ENCODE measurements at places on chromosomes 7 and 10.

DNA sequence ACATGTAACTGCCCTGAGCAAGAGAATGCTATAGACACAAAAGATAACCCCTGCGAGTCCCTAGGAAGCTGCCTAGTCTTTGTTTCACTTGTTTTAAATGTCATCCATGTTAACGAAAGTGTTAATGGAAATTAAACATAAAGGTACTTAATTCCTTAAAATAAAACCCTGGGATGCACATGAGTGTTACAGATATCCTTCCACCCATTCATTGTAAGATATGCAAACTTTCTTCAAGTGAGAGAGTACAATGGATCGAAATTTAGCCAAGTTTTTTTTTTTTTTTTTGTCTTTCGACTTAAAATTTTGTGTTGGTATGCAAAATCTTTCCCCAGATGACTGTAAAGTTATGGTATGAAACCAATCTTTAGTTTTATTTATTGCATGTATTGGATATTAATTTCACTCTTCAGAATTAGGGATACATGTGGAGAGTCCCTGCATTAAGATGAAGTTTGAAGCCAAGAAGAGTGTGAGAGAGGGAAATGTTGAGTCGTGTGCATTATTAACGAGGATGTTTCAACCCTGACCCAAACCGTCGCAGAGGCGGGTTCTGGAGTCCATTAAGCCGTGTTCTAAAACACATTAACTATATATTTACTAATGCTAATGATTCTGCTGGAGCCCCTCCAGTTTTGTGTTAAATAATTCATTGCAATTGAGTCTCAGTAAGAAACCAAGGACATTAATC is 1.6 kb downstream of the CDK14 start:
- no peak for DNase-seq

- DNase-seq, result no peak
Observed at GRCh38 chr7:90817151-90817550, 221.0 kb downstream of the CDK14 start.

DNA sequence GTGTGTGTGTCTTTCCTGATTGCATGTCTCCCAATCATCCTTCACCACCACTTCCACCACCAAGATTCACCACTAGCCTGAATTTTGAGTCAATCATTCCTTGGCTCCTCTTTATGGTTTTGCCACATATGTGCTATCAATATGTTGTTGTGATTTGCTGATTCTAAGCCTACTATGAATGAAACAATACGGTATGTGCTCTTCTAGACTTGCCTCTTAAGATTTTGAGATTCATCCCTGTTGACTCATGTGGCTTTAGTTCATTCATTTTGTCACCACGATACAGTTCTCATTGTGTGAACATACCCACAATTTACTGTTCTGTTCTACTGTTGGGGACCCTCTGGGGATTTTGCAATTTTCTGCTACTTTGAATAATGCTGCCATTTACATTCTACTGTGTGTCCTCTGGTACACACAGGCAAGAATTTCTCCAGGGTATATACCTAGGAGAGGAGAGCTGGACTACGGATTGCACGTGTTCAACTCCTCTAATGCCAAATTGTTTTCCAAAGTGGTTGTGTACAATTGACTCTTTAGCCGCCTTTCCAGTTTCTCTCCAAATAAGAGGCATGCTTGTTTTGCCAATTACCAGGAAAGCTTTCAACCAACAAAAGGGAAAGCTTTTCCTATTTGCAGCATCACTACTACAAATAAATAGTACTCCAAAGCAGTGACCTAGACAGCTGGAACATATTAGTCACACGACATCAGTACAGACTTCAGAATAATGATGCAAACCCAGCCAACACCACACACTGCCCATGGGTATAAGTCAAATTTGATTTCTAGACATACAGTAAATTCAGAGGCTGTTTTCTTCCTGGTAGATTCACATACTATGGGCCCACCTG is 30.0 kb downstream of the SGMS1 start:
- no peak for DNase-seq

- no peak for DNase-seq
Observed at GRCh38 chr7:104480529-104480928, 152.1 kb downstream of the LHFPL3 start.

- no peak for DNase-seq
Observed at GRCh38 chr7:3146571-3147226, 103.0 kb upstream of the CARD11 start.

GRCh38 chr7:124840435-124840834 is 74.8 kb upstream of the GPR37 start:
- no peak for DNase-seq

DNA sequence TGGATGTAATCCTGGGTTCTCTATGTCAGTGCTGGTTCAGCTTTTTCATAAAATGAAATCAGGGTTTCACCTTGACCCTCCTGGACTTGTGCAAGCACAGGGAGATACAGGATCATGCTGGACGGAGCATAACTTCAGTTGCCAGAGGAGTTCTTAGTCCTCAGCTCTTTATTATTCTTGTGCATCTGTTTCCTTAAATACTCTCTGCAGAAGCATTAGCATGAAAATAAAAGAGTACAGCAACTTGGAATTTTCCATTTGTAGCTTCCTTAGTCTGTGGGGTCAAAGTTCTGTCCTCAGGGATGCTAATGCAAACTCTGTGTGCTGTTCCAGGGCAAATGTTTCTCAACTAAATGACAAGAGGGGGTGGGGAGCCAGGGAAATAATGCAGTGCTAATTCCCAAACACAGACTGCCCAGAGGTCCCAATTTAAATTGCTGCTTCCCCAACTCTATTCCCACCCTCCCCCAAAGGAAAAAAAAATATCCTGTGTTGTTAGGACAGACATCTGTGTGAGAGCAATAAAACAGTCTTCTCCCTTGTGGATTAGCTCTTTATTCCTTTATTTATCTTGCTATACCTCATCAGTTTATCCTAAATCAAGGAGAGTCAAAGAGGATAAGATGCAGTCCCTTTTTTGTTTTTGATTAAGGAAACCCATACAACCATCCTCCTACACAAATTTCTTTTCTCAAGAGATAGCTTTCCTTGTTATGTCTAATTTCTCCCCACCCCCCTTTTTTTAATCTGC is 905.0 kb downstream of the LRMDA start:
- no peak for DNase-seq

DNA sequence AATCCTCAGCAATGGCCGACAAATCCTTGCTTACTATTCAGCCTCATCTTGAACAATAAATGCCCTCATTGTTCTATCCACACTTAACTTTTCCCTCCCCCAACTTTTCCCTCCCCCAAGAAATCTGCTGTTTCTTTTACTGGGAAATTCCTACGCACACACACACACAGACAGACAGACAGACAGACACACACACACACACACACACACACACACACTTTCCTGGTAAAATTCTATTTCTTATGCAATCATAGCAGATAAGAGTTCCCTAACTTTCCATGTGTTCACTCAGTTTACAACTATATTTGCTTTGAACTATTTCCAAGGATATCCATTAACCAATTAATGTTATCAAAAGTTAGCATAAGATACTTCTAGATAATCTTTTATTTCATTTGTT is 52.9 kb downstream of the RELN start:
- no peak for DNase-seq

GRCh38 chr7:28348636-28349035 is 63.7 kb upstream of the CREB5 start:
- DNase-seq, result no peak

DNA sequence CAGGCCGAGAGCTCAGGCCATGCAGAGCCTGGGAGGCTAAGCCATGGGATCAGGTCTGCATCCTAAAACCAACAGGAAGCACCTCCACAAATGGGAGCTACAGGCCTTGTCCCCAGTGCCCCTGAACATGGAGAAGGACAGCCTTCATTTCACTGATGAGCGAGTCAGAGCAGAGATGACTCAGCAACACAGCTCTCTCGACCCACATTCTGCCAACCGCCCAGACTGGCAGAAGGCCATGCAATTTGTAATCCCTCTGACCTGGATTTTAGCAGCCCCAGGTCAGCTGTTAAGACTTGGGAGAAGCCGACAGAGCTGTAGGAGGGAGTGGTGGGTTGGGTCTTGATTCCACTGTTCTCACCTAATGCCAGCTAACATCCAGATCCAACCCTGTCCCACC is 25.5 kb downstream of the VOPP1 start:
- peak; percentile 61 for DNase-seq

- DNase-seq, result no peak
Observed at GRCh38 chr10:114012650-114013049, 31.0 kb upstream of the ADRB1 start.

DNA sequence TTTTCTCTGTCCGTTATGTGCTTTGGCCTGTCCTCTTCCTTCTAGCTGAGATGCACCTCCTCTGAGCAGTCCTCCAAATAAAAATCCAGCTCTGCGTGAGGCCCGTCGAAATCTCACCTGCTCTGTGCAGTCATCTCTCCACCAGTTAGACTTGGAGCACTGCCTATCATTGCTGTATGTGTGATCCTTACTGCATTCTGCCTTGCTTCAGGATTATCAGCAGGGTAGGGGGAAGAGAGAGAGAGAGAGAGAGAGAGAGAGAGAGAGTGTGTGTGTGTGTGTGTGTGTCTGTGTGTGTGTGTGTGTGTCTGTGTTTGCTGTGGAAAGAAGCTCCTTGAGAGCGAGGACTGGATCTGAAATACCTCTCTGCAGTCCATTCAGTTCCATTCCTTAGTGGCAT is 129.4 kb downstream of the CCNY start:
- no peak for DNase-seq

DNA sequence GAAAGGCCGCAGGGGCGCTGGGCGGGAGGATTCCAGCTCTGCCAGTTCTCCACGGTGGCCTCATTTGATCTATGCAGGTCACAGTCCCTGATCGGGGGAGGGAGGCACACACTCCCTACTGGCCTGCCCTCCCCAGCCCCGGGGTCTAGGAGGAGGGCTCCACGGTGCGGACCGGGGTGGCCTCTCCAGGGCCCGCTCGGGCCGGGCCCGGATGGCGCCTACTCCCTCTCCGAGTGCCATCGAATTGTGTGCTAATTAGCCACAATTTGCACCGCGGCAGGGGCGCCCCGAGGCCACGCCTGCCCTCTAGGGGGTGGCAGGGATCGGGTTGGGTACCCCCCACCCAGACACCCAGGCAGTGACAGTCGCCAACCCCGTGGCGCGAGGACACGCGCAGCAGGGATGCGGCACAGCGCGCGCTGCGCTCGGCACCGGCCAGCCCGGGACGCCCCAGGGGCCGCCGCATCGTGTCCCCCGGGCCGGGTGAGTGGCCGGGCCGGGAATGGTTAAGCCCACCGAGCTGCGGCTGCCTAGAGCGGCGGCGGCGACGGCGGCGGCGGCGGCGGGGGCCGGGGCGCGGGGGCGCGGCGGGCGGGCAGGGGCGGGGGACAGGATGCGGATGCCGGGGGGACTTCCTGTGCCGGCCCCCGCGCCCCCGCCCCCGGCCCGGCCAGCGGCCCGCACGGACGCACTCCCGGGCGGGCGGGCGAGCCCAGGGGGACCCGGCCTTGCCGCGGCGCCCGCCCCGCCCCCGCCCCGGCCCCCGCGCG is at the start of gene ZNF853:
Gene ZNF853, plus strand, starts transcription at position 658 of the 770 bp plus-strand sequence. CDS start 565 bp downstream, outside the sequence.
- no peak for DNase-seq

GRCh38 chr10:100697070-100697469 is 48.3 kb upstream of the PAX2 start:
- DNase-seq, result no peak

GRCh38 chr10:31759124-31759798 is 169.4 kb downstream of the ARHGAP12 start:
- peak; percentile 45 for DNase-seq

GRCh38 chr10:44968091-44968490 is 8.5 kb downstream of the RASSF4 start:
- no peak for DNase-seq

GRCh38 chr7:80499350-80499953 is 12.4 kb downstream of the GNAT3 start:
- no peak for DNase-seq

- no peak for DNase-seq
Observed at GRCh38 chr10:120205368-120206018, 251.5 kb upstream of the PLPP4 start.

DNA sequence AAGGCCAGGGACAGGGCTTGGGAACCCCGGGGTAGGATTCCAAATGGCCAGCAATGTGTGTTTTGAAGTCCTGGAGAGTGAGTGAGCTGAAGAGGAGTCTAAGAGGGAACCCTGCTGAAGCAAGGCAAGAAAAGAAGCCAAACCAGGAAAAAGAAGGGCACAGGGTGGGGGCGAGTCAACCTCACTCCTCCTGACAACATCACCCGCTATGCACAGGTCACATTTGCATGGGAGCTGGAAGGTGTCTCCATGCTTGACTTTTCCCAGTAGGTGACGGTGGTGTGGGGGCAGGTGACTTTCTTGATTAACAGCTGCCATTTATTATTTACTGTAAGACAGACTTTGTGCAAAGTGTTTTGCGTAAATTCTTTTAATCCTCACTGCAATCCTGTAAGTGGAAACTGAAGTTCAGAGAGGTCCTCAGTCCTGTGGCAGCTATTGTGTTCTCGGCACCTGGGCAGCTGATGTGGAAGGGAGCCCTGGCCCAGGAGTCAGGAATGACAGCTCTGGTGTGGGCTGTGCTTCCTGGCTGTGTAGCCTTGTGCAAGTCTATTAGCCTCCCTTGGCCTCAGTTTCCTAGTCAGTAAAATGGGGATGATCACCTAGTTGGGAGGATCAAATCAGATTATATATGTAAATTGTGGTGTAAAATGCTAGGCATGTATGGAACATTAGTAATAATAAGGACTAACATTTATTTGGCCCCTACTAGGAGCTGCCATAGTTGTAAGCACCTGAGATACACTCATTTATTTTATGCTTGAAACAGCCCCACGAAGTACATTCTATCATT is 90.9 kb downstream of the SH3PXD2A start:
- no peak for DNase-seq

- no peak for DNase-seq
Observed at GRCh38 chr10:114255227-114255626, 16.2 kb downstream of the VWA2 start.

GRCh38 chr7:70598976-70599375 is 533.0 kb upstream of the GALNT17 start:
- DNase-seq, result no peak

GRCh38 chr10:79116801-79117723 is 48.3 kb downstream of the ZMIZ1 start:
- no peak for DNase-seq

DNA sequence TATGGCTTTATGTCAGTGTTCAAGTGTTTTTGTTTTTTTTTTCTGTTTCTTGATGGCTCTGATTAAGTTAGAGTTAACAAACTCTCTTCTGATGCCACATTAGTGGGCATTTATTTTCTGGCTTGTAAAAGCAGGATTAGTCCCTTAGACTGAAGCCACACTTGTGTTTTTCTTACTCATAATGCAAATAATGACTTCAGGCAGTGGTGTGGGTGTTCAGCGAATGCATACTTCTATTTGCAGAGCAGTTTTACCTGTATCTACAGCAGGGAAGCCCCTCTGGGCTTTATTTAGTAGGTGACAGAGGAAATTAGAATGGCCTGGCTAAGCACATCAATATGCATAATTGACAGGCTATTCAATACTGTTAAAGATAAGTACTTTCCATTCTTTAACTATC is 79.9 kb downstream of the CNNM2 start:
- DNase-seq, result no peak

Measured in thoracic aorta (tissue), 2 donors.